T-cell (primary cell): ENCODE measurements at places on chromosomes 7 and 10. TPM values are rescaled to one million over a fixed set of nuclear protein-coding genes. Genes with fewer than 3 reads are reported as not detected.

Gene HECTD2
- 2.5 TPM for total RNA-seq

Gene FANK1
- 2.2 TPM for total RNA-seq

Gene PRKAR1B
- 24.4 TPM for total RNA-seq

GRCh38 chr7:150507947-150508602 lies 6.6 kb upstream of the GIMAP7 start:
- no peak for DNase-seq

DNA sequence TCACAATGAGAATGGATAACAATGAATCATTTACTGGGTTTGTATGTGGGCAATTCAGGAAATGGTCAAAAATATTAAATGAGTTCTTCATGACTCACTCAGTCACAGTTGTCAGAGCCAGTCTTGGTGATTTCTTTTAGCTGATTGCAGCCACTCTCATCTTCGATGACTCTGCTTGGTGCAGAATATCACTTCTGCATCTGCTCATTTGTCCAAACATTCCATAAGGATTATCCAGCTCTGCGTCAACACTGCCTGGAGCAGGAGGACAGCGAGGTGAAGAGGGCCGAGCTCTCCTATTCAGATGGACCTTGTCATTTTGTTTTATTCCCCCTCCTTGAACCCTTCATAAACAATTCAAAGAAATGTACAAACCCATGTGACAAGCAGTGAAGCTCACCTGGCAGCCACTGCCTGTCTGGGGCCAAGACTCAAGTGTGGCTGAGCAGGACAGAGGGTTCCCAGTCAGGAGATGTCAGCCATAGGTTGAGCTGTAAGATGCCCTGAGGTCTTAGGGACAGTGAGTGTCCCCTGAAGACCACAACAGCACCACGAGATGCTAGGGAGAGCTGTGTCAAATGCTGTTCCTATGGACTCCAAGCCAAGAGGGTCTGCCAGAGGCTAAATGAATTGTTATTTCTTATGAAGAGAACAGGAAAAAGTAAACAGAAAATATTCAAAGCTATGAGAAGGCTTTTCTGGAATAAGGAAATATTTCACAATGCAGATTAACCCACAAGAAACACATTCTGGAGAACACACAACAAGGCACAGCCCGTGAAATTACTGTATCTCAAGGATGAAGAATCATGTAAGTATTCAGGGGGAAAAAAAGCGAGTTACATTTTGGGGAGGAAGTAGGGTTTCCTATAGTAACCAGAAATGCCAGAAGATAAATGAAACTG lies 33.1 kb upstream of the EGFR start:
- no peak for DNase-seq

Gene GET4
- 60.7 TPM for total RNA-seq

GRCh38 chr7:30116771-30117170 lies 18.0 kb upstream of the MTURN start:
- DNase-seq, result no peak

- no peak for DNase-seq
Observed at GRCh38 chr7:155456738-155457543, 988 bp upstream of the EN2 start.

DNA sequence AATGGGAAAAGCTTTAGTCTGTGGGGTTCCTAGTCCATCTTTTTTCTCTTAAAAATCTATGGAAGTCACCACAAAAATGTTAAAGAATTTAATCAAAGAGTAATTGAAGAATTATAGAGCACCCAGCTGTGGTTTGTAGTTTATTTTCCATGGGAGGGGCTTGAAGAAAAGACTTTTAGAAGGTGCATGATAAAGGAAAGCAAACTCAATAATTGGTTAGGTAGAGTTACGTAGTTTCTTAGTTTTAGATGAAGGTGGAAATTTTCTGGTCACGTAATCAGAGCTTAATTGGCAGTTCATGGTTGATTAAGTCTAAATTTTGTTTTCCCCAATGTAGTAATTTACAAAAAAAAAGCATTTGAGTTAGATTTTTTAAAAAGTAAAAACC lies 724 bp downstream of the ZNF107 start:
- DNase-seq, result no peak

- no peak for DNase-seq
Observed at GRCh38 chr10:59126991-59127390, 49.5 kb upstream of the PHYHIPL start.

GRCh38 chr7:154931906-154932305 lies 71.0 kb downstream of the PAXIP1 start:
- no peak for DNase-seq

DNA sequence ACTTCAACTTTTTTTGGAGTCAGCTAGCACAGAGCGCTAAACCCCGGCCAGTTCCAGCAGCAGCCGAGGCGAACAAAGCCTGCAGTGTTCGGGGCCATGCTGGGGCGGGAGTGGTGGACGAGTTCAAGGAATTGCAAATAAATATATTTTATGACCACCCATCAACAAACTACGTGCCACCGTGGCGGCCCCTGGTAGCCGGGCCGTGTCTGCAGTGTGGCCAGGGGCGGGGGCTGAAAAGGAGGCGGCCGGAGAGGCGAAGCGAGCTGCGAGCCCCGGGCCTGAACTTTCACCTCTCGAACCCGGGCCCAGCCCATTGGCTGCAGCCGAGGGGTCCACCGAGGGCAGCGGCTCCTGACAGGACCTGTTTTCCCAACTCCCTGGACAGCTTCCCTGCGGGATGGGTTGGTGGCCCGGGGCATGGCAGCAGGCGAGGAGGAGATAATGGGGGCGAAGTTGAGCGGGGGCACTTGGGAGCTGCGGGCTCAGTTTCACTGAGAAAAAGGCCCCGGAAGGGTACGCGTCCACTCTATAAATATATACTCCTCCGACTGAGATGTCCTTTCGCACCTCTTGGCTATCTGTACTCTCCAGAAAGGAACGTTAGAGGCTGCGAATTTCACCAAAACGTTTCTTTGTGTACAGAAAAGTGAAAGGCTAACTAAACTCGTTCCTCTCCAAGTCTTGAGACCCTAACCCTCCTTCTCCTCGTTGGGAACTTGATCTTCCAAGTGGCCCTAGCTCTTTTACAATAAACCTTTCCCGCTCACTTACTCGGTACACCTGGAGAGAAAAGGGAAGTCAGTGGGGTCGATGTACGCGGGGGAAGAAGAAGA lies 164.6 kb upstream of the PPP1R3A start:
- no peak for DNase-seq

GRCh38 chr7:40646717-40647116 lies 511.9 kb downstream of the SUGCT start:
- DNase-seq, result no peak

GRCh38 chr7:138975343-138976104 lies 5.7 kb downstream of the KIAA1549 start:
- no peak for DNase-seq

GRCh38 chr10:132056663-132057062 lies 9.1 kb upstream of the JAKMIP3 start:
- no peak for DNase-seq

Gene CPA5
- total RNA-seq, result 4.6 TPM

- DNase-seq, result no peak
Observed at GRCh38 chr7:90155206-90155605, 937 bp downstream of the STEAP1 start.

- DNase-seq, result no peak
Observed at GRCh38 chr10:97887399-97887798, 37.8 kb downstream of the GOLGA7B start.

GRCh38 chr7:27424231-27424630 lies 181.6 kb downstream of the EVX1 start:
- DNase-seq, result no peak

DNA sequence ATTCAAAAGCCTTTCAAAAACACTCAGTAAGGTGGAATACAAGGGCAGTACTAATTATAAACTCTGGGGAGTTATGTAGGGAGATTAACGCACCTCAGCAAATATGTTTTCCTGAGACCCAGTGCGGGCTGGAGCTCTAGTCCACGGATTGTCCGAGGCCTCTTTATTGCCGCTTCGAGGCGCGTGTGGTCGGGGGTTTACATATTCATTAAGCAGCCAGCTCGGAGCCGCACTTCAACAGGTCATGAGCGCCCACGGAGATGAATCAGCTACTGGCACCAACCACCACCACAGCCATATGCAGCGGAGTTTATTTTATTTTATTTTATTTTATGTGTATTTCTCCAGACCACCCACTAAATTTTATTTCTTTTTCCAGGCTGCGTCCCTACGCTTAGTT lies 195.9 kb upstream of the ADARB2 start:
- no peak for DNase-seq

GRCh38 chr7:65972976-65973375 lies 9.0 kb downstream of the GUSB start:
- DNase-seq, result no peak

Gene ZNF775
- total RNA-seq, result 6.3 TPM

DNA sequence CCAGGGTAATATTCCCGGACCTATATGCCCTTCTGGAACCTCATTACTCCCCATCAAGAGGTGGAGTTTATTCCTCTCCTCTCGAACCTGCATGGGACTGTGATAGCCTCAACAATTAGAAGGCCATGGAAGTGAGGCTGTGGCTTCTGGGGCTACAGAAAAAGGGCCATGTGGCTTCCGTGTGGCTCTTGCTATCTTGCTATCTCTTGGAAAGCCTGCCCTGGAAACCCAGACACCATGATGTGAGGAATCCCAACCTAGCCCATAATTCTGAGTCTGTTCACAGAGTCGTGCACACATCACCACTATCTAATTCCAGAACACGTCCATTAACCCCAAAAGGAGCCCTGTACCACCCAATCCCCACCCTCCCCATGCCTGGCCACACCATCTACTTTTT lies 20.8 kb upstream of the SH3PXD2A start:
- DNase-seq, result no peak

Gene ANXA8L1
- not detected for total RNA-seq

- no peak for DNase-seq
Observed at GRCh38 chr10:131655101-131655849, 245.5 kb upstream of the PPP2R2D start.

- no peak for DNase-seq
Observed at GRCh38 chr10:50592961-50593418, 30.8 kb downstream of the SGMS1 start.

Gene SUMF2
- total RNA-seq, result 181 TPM

DNA sequence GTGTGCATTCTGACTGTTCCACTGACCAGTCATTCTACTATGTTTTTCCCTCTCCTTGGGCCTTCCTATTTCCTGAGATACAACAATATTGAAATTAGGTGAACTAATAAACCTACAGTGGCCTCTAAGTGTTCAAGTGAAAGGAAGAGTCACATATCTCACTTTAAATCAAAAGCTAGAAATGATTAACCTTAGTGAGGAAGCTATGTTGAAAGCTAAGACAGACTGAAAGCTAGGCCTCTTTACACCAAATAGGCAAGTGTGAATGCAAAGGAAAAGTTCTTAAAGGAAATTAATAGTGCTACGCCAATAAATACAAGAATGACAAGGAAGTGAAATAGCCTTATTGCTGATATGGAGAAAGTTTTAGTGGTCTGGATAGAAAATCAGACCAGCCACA lies 5.7 kb upstream of the DYNC1I1 start:
- DNase-seq, result no peak

DNA sequence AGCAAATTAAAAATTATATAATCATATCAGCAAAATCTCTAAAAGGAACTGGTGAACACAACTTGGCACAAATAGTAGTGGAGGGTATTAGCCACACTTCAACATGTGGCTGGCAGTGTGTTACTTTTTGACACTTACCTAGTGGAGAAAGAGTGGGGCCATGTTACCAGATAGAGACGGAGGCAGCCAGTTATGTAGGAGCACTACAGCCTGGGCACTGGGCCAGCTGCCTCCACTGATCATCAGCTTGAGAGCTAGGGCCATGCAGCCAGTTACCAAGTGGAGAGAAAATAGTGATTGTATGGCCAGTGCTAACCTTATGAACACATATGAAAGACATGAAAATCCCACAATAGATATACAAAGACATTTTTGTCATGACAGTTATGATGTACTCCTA lies 243.1 kb downstream of the CTNNA3 start:
- no peak for DNase-seq

Gene DNAJC1
- 17.5 TPM for total RNA-seq

Gene ASIC3
- total RNA-seq, result 16.0 TPM

Gene BAIAP2L1
- total RNA-seq, result 1.6 TPM

- no peak for DNase-seq
Observed at GRCh38 chr10:89921403-89921802, 220.0 kb downstream of the KIF20B start.

- DNase-seq, result no peak
Observed at GRCh38 chr10:9786576-9786975, 1231.1 kb upstream of the CELF2 start.

Gene ANKRD30A
- not detected for total RNA-seq

- DNase-seq, result no peak
Observed at GRCh38 chr7:47221826-47222225, 360.1 kb downstream of the TNS3 start.

- DNase-seq, result peak; percentile 26
Observed at GRCh38 chr10:68550747-68551411, 9.3 kb upstream of the TET1 start.

GRCh38 chr10:78021201-78021600 lies 8.1 kb downstream of the POLR3A start:
- DNase-seq, result no peak

- no peak for DNase-seq
Observed at GRCh38 chr7:64557601-64558322, 5.1 kb downstream of the ZNF680 start.

DNA sequence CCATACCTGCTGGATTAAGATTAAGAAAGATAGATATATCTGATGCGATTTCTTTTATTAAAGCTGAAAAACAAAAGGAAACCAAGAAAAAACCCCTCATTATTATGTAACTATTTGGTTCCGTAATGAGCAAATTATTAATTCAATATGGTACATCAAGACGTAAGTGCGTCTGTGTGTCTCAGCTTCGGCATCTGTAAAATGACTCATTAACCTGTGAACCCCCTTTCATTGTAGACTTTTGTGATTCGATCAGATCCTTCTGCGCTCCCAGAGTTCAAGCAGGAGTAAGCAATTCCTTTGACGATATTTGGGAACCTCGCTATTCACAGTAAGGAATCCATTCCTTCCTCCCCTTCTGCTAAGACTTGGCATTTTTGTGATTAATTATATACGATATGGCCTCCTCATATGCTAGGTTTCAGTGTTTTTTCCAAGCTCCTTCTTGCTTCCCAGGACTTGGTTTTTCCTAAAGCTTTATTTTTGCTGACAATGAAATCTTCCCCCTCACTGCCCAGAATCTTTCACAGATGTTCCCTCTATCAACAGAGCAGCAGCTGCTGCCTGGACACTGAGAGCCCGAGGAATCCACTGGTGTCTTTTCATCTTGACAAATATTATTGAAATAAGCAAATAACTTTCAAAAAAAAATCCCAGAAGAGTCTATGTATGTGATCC lies 171.7 kb upstream of the CELF2 start:
- DNase-seq, result no peak

DNA sequence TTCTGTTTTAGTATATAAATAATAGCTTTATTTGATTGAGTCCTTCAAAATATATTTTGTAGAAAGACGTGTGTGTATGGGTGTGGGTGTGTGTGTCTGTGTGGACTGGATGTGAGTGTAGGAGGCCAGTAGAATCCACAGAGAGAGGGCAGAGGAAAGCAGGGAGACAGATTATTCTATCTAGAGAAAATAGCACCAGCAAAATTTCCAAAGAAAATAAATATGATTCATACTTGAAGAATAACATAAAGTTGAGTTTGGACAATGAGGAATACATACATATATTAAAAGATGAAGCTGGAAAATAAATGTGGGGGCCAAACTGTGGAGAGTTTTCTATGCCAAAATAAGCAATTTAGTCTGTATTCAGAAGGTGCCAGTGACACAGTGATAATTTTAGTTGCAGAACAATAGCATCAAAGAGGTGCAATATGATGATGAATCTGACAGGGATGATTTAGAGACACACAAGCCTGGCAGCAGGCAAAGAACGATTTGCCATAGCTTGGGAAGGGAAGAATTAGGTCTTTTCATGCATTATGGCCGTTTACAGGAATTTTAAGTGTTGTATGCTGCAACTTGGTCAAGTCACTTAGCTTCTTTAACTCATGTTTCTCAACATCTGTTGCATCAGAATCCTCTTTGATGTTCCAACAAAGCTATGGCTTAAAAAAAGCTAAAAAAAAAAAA lies 121.3 kb downstream of the SEMA3A start:
- no peak for DNase-seq

Gene SLC26A3
- not detected for total RNA-seq
